ENCODE measurements at places on chromosomes 7 and 10. TPM values are rescaled to one million over a fixed set of nuclear protein-coding genes. Genes with fewer than 3 reads are reported as not detected.

GRCh38 chr10:74114041-74114448, 36.6 kb downstream of the AP3M1 start:
- H3K27ac ChIP-seq = no peak overlapping the region
- peaks cover 17% of the 10 kb centered on the region for H3K36me3 ChIP-seq
- DNase-seq = peak; percentile 51
- no peaks in the 10 kb centered on the region for H3K4me1 ChIP-seq
- H3K4me3 ChIP-seq = no peak overlapping the region
- no peaks in the 10 kb centered on the region for H3K27me3 ChIP-seq

- H3K27ac ChIP-seq = no peak overlapping the region
- H3K27me3 ChIP-seq = no peaks in the 10 kb centered on the region
- H3K4me1 ChIP-seq = no peaks in the 10 kb centered on the region
- no peak overlapping the region for H3K4me3 ChIP-seq
- no peak for DNase-seq
- no peaks in the 10 kb centered on the region for H3K36me3 ChIP-seq
Observed at GRCh38 chr10:36880898-36881297, 244.5 kb upstream of the ANKRD30A start.

- no peaks in the 10 kb centered on the region for H3K36me3 ChIP-seq
- no peak for DNase-seq
- H3K4me1 ChIP-seq = peaks cover 4% of the 10 kb centered on the region
- no peaks in the 10 kb centered on the region for H3K27me3 ChIP-seq
- no peak overlapping the region for H3K4me3 ChIP-seq
- H3K27ac ChIP-seq = no peak overlapping the region
Observed at GRCh38 chr10:51204066-51204465, 129.8 kb downstream of the PRKG1 start.

GRCh38 chr10:121310151-121310711, 288.0 kb downstream of the FGFR2 start:
- H3K4me1 ChIP-seq = no peaks in the 10 kb centered on the region
- H3K36me3 ChIP-seq = no peaks in the 10 kb centered on the region
- H3K27me3 ChIP-seq = no peaks in the 10 kb centered on the region
- no peak for DNase-seq

DNA sequence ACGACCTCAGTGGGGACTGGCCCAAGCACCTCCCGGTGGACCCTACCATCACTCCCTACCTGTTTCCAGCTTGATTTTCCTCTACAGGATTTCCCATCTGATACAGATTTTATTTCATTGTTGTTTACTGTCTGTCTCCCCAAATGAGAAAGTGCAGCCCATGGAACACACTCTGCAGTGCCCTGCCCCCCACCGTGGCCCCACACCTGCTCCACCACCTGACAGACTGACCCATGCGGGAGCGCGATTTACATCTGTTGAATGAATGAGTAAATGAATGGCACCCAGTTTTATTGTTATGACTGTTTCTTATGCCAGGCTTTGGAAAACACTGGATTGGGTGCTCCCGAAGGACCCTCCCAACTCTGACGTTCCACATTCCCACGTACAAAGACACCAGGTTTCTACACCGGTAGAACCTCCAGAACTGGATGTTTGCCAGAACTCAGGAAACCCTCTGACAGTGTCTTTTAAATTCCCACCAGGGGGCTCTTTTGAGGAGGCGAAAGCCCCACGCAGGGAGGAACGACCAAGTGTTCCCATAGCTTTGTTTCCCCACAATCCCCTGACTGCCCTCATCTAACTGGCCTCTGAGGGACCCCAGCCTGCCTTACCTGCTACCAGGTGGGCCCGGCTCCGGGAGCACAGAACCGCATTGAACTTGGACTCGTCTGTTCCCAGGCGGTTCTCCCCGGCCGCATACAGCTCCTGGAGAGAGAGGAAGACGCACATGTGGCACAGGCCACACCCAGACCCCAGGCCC, 29.0 kb downstream of the PLAC9 start:
- H3K4me3 ChIP-seq = no peak overlapping the region
- H3K4me1 ChIP-seq = peaks cover 5% of the 10 kb centered on the region
- no peaks in the 10 kb centered on the region for H3K27me3 ChIP-seq

DNA sequence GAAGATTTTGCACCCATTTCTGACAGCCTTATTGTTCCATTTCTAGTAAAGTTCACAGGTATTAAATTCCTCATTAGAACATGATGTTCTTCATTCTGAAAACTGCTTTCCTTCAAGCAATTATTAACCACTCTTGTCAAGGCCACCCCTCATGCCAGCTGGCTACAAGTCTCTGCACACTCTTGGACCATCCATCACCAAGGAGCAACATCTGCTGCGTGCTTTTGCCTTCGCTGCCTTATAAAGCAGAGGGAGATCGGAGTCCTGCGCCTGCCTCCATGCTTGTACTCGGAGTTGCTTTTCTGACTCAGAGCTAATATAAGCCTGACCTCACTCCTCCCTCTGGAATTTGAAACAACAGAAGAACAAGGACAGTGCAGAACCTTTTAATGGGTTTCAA, 529.9 kb upstream of the DPP6 start:
- H3K27me3 ChIP-seq = no peaks in the 10 kb centered on the region
- no peaks in the 10 kb centered on the region for H3K4me1 ChIP-seq
- no peaks in the 10 kb centered on the region for H3K36me3 ChIP-seq
- H3K4me3 ChIP-seq = no peak overlapping the region
- DNase-seq = no peak

GRCh38 chr10:30116041-30116491, 56.7 kb upstream of the JCAD start:
- H3K27ac ChIP-seq = no peak overlapping the region
- H3K4me1 ChIP-seq = no peaks in the 10 kb centered on the region

GRCh38 chr10:33783557-33783956, 449.1 kb upstream of the NRP1 start:
- no peak overlapping the region for H3K27ac ChIP-seq
- H3K27me3 ChIP-seq = no peaks in the 10 kb centered on the region
- H3K4me3 ChIP-seq = no peak overlapping the region
- no peaks in the 10 kb centered on the region for H3K4me1 ChIP-seq
- H3K36me3 ChIP-seq = no peaks in the 10 kb centered on the region
- DNase-seq = no peak

GRCh38 chr7:21942955-21943354, 2.7 kb downstream of the CDCA7L start:
- no peak overlapping the region for H3K4me3 ChIP-seq
- no peak overlapping the region for H3K27ac ChIP-seq
- H3K36me3 ChIP-seq = no peaks in the 10 kb centered on the region

DNA sequence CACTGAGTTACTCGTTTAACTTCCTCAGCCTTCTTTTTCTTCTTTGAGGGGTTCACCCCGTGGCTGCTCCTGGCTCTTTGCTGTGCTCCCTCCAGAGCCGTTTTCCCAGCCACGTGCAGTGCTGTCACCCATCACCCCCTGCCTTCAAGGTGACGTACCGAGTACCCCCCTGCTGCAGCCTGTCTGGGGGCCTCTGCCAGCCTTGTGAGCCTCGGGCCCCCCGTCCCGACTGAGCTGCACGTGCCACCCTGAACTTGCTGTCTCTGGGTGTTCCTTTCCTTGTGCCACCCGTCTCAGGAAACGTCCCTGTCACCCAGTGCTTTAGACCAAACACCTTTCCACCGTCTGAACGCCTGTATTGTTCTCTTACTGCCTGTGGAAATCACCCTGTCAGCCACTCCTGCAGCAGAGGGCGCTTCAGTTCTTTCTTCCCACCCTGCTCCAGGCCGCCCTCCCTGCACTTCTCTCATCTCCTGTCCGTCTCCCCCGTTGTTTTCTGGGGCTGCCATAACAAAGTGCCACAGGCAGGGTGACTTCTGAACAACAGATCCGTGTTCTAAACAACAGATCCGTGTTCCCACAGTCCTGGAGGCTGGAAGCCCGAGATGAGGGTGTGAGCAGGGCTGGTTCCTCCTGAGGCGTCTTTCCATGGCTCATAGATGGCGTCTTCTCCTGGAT, 44.6 kb downstream of the WDR37 start:
- DNase-seq = no peak
- H3K4me3 ChIP-seq = no peak overlapping the region
- H3K27me3 ChIP-seq = no peaks in the 10 kb centered on the region
- H3K4me1 ChIP-seq = no peaks in the 10 kb centered on the region
- peaks cover 5% of the 10 kb centered on the region for H3K36me3 ChIP-seq
- no peak overlapping the region for H3K27ac ChIP-seq

DNA sequence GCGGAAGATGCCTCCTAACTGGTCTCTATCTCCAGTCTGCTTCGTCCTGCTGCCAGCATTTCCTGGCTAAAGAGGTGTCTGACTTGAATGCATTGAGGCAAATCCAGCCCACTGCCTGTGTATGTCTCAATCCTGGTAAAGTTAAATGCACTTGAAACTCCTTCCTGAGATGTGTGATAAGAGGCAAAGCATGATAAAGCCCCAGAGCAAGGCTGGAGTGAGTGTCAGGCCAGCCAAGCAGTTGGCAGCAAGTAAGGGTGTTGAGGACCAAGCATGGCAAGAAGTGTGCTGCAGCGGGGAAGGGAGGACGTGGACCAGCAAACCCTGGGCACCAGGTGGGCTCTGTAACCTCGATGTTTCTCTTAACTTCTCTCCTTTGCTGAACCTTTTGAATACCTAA, 29.1 kb downstream of the LRRC18 start:
- no peak overlapping the region for H3K4me3 ChIP-seq
- H3K27me3 ChIP-seq = no peaks in the 10 kb centered on the region
- no peak overlapping the region for H3K27ac ChIP-seq

GRCh38 chr7:22586101-22586785, 86.3 kb upstream of the STEAP1B start:
- no peaks in the 10 kb centered on the region for H3K36me3 ChIP-seq
- no peaks in the 10 kb centered on the region for H3K27me3 ChIP-seq
- peaks cover 4% of the 10 kb centered on the region for H3K4me1 ChIP-seq
- H3K4me3 ChIP-seq = no peak overlapping the region
- DNase-seq = no peak

Gene OPN1SW
- not detected for total RNA-seq

Gene NOS3
- total RNA-seq = 32.4 TPM

Gene ANXA11
- total RNA-seq = 256 TPM

Gene COA1
- total RNA-seq = 55.6 TPM

Gene PLCE1
- total RNA-seq = 14.7 TPM

Gene CFAP58
- 1.1 TPM for total RNA-seq

Measured in aorta (tissue), 5 donors.